ENCODE measurements at places on chromosomes 3 and 15.

DNA sequence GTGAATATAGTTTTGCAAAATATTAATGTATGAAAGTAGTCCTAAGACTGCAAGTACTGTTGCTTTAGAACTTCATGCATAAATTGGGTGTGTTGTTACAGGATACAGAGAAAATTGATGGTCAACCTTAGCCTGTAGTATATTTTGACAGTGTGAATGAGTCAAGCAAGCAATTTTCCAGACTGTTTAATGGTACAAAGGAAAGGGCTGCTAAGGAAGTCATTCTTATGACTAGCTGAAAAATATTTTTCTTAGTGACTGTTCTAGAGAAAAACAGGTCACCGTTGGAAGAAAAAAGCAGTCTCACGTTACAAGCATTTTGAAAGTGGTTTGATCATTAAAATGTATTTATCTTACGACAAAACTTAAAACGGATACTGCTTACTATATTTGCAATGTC lies 49.2 kb downstream of the MBNL1 start:
- DNase-seq: no peak

DNA sequence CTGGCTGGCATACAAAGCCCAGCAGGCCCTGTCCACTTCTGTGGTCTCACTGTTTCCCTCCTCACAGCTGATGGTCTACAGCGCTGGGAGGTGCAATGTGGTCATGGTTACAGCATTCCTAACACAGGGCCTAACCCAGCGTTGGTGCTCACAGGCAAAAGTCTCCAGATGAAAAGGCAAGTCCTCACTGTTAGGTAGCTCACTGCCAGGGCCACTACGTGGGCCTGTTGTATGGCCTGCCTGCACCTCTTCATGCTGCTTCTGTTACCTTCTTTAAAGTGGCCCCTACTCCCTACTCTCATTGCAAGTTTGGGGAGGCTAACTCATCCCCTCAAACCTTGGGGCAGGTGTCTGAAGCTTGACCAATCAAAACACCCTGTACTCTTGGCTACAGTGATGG lies 31.3 kb downstream of the CCDC13 start:
- DNase-seq: no peak

DNA sequence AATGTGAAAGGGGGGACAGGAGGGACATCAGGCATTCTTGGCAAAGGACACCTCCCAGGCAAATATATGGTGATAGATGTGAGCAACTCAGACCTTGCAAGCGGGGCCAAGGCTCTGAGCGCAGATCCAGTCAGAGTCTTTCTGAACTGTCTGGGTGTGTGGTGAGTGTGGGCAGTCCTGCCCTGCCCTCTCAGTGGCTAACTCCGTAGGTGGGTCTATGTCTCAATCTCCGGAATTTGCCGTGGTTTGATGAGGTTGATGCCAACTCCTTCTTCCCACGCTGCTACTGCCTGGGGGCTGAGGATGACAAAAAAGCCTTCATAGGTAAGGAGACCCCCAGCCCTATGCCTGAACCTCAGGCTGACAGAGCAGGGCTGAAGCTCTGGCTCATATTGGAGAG lies 7.4 kb downstream of the TTLL3 start:
- no peak for DNase-seq

GRCh38 chr15:23860290-23861245 lies 173.5 kb upstream of the NDN start:
- DNase-seq: no peak

- no peak for DNase-seq
Observed at GRCh38 chr3:109050591-109051167, 67.3 kb downstream of the MORC1 start.

- no peak for DNase-seq
Observed at GRCh38 chr3:165852711-165853110, 15.5 kb upstream of the BCHE start.

Data from head of caudate nucleus (tissue), 42 donors.